ENCODE measurements at places on chromosomes 4 and X.

DNA sequence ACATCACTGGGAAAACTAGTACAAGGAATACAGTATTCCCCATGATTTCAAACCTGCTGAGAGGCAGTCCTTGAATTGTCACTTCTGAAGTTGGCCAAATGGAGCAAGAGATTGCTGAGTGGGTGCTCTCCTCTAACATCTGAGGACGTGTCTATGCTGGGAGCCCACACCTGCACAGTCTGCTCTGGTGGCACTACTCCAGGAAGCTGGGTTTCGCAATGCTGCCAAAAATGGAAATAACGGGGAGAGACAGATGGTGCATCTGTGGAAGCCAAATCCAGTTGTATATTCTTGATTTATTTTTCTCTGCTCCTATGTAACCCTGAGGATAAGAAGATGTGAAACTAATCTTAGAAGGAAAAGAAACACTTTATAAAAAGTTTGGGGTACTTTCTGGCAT is 240.1 kb upstream of the CTSO start:
- no peak for DNase-seq

GRCh38 chr4:86233681-86234080 is 126.2 kb downstream of the MAPK10 start:
- DNase-seq, result no peak

DNA sequence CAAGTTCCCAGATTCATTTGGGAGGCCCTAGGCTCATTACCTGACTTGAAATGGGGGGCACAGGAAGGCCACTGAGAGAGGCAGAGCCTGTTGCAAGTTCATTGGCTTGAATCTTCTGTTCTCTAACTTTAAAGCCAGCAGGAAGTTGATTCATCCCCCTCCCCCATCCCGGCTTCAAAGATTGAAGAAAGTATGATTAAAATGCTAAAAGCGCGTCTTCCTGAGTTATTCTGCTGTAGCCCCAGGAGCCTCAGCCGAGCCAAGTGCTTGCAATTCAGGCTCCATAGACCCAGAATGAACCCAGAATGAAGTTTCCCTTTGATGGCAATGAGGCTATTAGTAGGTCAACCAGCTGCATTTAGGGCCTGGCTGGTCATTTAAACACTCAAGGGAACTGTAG is 14.7 kb downstream of the CHST7 start:
- DNase-seq, result peak; percentile 48

DNA sequence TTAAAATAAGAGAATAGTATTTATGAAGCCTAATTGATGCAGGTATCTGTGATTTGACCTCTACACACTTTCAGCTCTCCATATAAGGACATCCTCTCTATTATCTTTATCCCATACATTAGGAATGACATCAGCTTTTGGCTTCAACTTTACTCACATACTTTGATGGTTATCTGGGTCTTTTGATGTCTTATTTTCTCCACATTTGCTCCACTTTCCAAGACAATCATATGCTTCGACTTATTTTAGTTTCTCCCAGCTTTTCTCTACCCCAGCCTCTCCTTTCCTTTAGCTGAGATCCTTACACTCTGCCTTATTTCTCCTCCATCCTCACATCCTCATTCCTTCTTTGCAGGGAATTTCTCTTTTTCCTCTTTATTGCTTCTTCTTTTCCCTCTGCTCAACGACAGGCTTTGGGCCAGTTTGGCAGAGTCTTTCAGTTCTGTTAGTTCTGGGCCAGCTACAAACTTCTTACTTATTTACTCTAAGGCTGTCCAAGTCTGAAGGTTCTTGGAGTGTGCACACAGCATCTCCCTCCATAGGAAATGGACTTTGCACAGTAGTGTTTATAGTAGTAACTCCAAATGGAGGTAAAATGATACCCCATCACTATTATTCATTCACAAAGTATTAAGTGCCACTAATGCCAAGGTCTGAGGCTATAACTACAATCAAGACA is 50.5 kb downstream of the SLC4A4 start:
- DNase-seq, result no peak
